ENCODE measurements at places on chromosomes 1 and 21.
A peak's percentile ranks its signal among the peaks of the same experiment; 100 is the strongest.

DNA sequence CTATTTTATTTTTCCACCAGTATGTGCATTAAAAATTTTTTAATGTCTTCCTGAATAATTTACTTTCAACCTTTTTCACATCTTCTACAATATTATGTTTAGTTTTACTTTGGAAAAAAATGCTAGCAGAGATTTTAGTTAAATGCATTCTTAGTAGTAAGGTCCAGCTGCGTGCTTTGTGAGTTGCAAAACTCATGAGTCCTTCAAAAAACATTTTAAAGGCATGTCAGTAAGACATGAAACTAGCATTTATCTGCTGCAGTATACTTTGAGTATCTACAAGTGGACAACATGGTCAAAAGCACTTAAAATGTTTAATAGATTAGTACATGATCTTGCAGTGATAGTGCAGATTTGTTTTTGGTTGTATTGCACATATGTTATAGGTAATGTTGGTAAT lies 139.0 kb downstream of the HS2ST1 start:
- no peak for DNase-seq

DNA sequence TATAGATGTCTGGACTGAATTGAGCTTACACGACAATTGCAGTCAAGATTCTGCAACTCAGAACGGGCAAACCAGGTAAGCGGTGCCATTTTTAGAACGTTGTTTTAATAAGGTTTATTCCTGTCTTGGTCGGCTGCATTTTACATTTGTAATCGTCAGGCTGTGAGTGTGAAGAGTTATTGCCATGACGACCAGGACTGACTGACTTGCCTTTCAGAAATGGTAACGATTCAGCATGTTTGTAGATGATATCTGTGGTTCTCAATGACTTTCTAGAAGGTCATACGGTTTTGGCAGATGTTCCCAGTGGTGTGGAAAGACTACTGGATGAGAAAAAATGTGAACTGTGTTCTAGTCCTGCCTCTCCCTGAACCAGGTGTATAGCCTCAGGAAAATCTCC lies 271.3 kb upstream of the B3GALT2 start:
- DNase-seq: peak; percentile 33

DNA sequence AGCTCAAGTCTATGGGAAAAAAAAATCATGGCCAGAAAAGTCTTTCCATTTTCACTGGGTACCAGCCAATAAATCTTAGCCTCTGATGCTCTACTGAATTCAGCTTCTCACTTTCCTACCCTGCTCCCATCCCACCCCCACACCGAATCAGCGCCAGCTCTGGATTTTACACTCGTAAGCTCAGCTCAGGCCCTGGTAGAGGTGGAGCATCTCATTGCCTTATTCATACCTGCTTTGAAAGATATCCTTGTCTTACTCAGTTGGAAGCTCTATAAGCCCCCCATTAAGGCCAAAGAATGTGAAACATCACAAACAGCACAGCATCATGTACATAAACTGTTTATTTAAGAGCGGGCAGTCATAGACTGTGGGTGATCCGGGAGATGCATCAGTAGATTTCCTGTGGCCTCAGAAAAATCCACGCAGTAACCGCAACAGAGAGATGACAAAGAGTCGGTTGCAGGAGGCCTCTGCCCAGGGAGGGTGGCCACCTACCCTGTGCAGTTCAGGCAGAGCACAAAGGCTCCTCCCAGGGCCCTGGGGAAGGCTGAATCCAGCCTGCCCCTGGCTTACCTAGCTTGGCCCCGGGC lies 36.4 kb upstream of the ETS2 start:
- no peak for DNase-seq

- DNase-seq: no peak
These were observed 48.5 kb upstream of the OLIG2 start for GRCh38 chr21:32977216-32977615.

DNA sequence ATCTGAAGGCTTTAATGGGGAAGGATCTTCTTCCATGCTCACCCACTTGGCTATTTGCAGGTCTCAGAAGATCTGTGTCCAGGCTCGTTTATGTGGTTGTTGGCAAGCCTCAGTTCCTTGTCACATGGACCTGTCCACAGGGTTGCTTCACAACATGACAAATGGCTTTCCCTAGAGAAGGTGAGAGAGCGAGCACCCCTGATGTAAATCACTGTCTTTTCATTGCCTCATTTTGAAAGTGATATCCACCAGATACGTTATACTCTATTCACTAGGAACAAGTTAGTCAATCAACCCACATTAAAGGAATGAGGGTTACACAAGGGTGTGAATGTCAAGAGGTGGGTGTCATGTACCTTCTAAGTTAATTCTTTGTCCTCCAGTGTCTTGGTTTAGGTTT lies 433.3 kb downstream of the RPS6KC1 start:
- no peak for DNase-seq

DNA sequence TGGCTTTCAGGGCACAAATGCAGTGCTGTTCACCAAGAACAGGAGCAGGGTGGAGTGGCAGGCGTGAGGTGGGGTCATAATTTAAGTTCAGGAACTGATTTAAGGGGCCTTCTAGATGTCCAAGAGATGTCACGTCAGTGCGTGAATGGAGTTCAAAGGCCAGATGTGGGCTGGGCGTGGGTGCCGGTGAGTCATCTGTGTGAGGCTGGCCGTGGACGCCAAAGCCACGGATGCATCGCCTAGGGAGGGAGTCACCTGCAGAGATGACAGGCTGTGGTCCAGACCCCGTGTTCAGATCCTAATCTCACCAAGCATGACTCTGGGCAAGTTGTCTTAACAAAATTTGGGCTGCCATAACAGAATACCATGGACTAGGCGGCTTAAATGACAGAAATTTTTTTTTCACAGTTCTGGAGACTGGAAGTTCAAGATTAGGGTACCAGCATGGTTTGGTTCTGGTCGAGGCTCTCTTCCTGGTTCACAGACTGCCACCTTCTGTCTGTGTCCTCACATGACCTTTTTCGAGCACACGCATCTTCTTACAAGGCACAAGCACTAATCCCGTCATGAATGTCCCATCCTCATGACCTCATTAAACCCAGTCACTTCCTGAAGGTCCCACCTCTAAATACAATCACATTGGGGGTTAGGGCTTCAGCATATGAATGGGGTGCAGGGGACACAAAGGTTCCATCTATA lies 109.6 kb downstream of the PRDM2 start:
- DNase-seq: no peak

DNA sequence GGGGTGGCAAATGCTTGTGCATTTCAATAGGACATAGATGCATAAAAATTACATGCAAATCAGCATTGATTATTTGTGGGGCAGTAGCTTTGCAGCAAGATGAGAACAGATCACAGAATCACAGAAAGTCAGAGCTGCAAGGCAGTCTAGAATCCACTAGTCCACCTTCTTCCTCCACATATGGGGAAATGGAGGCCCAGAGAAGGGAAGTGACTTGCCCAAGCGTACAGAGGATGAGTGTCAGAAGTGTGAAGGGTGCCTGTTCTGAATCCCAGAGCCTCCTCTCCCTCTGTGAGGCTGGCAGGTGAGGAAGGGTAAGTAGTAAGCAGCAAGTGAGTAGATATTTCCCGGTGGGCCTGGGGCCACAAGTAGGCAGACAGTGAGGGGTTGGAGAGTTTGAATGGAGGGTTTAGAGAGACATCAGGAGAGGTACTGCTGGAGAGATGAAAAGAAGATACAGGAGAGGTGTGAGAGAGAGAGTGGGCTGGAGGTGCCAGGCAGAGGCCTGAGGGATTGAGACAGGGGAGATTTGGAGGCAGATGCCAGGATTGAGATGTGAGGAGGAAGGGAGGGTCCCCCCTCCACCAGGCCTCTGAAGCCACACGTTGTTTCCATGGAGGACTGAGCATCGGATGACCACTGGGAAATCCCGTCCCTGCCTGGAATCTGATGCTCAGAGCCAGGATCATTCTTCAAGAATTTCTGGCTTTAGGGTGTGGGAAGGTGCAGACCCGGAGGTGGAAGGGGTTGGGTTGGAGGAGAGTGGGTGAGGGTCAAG lies 4.8 kb upstream of the MYOG start:
- no peak for DNase-seq

- DNase-seq: no peak
These were observed 74.8 kb downstream of the HLCS start for GRCh38 chr21:36891692-36892091.

- DNase-seq: no peak
These were observed 354.7 kb downstream of the LMO4 start for GRCh38 chr1:87683196-87683956.

DNA sequence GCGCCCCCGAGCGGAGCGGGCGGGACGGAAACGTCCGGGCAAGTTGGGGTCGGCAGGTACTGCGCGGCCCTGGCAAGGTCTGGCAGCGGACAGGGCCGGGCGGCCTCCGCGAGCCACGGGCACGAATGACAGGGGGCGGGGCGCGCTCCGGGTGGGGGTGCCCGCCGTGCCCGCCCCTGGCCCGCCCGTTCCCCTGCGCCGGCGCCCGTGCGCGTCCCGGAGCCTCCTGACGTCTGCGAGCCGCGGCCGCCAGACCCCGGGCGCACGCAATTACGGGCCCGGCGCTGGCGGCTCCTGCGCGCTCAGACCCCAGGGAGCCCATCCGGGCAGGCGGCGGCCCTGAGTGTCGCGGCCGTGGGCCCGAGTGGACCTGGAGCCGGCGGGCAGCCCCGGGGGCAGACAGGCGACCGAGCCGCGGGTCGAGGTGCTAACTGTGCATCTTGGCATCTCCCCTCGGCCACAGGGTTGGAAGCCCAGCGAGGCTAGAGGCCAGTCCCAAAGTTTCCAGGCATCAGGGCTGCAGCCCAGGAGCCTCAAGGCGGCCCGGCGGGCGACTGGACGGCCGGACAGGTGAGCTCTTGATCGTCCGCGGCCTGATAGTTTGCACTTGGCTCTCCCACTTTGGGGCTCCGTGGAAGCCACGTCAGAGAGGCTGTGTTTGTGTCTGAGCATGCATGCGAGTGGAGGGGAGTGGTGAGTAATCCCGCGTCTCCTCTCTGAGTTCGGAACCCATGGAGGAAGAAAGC lies 918 bp downstream of the MIB2 start:
- peak; percentile 54 for DNase-seq

DNA sequence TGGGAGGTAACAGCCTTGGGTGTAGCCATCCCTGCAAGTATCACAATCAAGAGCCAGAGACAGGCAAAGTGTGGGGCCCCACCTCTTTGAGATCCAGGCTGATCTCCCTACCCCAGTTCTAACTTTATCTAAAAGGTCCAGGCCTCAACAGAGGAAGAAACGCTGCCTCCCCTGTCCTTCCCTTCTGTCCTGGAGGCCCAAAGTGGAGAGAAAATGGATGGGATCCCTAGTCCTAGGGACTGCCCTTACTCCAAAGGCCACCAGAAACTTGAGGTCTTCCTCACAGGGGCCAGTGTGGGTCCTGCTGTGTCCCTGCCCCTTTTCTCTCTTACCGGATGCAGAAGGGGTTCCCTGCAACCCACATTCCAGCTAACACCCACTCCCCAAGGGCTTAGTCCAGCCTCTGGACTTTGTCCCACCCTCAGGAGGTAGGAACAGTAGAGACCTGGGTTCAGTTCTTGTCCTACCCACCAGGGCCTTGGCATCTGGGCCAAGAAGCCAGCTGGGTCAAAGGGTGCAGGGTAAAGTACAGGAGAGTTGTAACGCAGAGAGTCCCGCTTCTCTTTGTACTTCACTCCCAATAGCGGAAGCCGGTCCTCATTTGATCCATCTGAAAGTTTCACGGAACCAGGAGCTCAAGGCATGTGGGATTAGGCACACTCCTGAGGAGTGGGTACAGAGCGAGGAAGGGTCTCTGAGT lies 1.9 kb downstream of the HDGF start:
- no peak for DNase-seq

- DNase-seq: no peak
These were observed 1.7 kb upstream of the MYOM3 start for GRCh38 chr1:24113641-24114033.

- DNase-seq: no peak
These were observed 17.0 kb upstream of the ROR1 start for GRCh38 chr1:63756839-63757238.

Data from CD4-positive, alpha-beta T cell treated with Interleukin-15 for 1 hour (primary cell).